Activated naive CD8-positive, alpha-beta T cell treated with anti-CD3 and anti-CD28 coated beads for 36 hours (primary cell): ENCODE measurements at places on chromosomes 2 and 18. TPM values are rescaled to one million over a fixed set of nuclear protein-coding genes. Genes with fewer than 3 reads are reported as not detected.

CHRNG gene
- total RNA-seq: not detected

UCN gene
- 1.3 TPM for total RNA-seq

NAGK gene
- total RNA-seq: 55.6 TPM

C1QL2 gene
- total RNA-seq: not detected

GRCh38 chr18:6960656-6961055 lies 156.9 kb downstream of the LAMA1 start:
- no peak for DNase-seq

PAX8 gene
- total RNA-seq: 2.0 TPM

DNA sequence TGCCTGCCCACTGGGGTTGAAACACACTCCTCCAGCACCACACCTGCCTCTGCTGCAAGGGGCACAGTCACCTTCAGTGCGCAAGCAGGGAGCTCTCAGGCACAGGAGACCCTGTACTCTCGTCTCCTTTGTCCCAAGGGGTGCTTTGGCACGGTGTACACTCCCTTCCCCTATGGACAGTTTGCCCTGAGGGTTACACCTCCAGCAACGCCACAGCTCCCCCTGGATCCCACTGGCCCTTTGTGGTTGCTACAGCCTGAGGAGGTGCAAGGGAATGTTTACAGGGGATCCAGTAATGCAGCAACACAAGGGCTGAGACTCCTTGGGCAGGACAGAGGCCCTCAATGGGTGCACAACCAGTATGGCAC lies 45.2 kb upstream of the FAM117B start:
- DNase-seq: no peak

ACADL gene
- not detected for total RNA-seq

MAIP1 gene
- 36.5 TPM for total RNA-seq

DNA sequence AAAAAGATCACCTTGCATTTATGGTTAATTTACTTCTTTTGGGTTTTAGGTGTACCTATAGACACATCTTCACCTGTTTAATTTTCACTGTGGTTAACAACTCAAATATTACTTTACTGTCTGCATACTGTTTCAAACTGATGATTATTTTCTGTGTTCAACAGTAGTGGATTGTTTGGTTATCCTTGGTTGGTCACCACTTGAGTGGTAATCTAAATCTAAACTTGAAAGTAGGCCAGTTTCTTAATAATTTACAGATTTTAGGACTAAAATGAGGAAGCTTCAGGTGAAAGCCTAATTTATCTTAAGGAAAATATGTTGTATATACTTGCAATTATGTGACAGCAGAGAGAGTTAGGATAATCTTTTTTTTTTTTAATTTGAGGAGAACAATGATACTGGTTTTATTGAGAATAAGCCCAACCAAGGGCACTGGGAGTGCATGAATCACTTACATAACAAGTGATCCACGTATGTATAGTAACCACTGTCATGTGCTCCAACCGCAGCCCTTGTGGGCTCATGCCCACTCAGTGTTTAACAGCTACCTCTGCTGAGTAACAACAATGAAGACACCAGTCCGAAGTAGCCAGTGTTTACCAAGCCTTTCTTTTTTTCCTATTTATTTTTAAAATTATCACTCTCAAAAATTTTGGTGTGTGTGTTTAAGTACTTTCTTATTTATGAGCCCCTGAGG lies 31.0 kb upstream of the WDSUB1 start:
- DNase-seq: no peak

DNA sequence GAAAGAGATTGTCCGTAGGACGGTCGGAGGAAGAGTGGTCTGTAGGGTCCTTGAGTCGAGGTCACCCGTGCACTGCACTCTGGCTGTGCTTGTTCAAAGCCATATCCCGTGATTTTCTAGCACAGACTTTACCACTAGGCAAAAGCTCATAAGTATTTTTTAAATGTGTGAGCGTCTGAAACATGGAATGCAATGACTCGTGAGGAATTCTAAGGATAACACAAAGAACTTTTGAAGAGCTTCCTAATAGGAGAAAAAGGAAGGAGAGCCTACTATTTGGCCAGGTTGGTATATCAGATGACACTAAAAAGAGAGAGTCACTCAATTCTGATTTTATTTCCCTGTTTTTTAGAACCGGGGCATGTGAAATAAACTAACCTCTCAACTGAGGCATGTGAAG lies 68.3 kb downstream of the CD28 start:
- DNase-seq: no peak

DNA sequence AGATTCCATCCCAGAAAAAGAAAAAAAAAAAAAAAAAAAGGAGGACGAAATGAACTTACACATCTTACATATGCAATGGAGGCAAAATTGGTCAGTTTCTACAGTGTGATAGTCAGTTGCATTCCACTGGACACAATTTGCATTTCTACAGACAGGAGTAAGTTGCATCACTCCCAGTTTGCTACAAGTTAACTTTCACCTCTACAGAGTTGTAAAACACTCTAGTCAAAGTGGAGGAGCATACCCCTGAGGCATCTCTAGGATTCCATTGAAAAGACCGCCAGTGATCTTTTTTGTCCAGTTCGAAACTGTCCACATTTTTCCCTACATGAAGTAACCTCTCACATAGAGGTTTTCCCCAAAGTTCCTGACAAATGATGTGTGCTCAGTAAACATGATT lies 202.8 kb downstream of the VAPA start:
- no peak for DNase-seq

DNA sequence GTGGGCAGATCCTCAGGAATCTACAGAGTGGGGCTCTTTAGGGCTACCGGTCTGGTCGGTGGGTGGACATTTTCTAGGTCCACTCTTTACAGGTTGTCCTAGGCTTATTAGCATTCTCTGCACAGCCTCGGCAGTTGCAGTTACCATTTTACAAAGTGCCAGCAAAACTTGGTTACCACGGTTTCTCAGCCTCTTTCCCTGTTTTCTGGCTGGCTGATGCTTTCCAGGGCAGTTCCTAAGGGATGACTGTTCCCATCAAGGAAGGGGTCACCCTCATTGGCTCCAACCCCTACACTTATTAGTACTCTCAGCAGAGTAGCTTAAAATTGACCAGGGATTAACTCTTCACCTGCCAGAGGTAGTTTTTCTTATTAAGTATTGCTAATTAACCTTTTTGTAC lies 2.0 kb upstream of the AQP4 start:
- DNase-seq: no peak

INPP5D gene
- 38.7 TPM for total RNA-seq

DNA sequence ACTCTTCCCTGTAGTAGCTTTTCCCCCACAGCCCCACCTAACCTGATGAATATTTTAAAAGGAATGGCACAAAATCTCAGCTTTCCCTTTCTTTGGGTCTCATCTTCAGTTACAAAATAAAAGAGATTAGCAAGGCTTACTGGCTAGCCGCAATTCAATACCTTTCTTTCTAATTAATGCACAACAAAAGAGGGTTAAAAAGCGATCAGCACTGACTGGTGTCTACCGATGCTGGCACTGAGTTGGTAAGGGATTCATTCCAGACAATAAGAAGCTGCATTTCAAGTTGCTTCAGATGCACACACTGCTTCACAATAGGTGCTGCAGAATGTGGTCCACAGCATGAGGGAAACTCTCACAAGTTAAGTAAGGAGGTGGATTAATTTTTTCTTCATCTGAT lies 41.9 kb downstream of the HDHD2 start:
- no peak for DNase-seq

DNA sequence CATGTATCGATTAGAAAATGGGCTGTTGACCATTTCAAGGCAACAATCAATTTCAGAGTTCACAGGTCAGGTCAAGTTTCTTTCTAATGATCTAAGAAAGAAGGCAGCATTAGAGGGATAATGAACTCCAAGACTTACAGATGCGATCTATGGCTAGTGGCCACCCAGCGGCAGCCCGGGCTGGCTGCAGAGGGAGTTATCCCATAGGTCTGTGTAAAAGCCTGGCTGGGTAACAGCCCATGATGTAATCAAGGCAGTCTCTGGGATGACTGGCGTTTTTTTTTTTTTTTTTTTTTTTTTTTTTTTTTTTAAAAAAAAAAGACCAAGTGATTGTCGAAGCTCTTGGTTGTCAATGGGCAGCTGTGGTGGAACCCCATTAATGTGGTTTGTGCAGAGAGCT lies 171.1 kb upstream of the SKOR2 start:
- no peak for DNase-seq

GRCh38 chr2:238644095-238645081 lies 203.5 kb upstream of the TWIST2 start:
- peak; percentile 14 for DNase-seq

GRCh38 chr2:204869132-204869823 lies 324.0 kb downstream of the PARD3B start:
- DNase-seq: no peak

KCNK3 gene
- total RNA-seq: not detected

SLC11A1 gene
- total RNA-seq: 0.08 TPM
